Gastrocnemius medialis (tissue), 4 donors: ENCODE measurements at places on chromosomes 12 and 14. TPM values are rescaled to one million over a fixed set of nuclear protein-coding genes. Genes with fewer than 3 reads are reported as not detected.

- DNase-seq = no peak
Measured at GRCh38 chr12:42798811-42799438, 209.4 kb upstream of the PRICKLE1 start.

- DNase-seq = no peak
Measured at GRCh38 chr14:77120771-77121743, 20.5 kb downstream of the ZDHHC22 start.

DNA sequence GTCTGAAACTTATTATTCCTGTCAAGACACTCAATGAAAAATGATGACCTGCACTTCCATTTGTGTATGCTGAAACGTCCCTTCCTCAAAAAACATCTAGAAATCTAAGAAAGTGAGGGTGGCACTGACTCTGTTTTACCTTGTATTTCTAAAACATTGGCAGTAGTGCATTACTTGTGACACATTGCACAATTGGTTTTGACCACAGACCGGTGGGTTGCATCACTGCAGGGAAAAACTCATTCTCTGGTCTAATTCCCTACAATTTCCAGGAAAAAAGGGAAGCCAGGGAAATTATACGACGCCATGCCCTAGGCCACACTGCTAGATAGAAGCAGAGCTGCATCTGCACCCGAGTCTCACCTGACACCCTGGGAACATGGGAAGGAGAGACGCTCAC lies 156.7 kb downstream of the NTF3 start:
- DNase-seq = no peak

GRCh38 chr12:14249368-14249767 lies 116.1 kb upstream of the ATF7IP start:
- no peak for DNase-seq

DNA sequence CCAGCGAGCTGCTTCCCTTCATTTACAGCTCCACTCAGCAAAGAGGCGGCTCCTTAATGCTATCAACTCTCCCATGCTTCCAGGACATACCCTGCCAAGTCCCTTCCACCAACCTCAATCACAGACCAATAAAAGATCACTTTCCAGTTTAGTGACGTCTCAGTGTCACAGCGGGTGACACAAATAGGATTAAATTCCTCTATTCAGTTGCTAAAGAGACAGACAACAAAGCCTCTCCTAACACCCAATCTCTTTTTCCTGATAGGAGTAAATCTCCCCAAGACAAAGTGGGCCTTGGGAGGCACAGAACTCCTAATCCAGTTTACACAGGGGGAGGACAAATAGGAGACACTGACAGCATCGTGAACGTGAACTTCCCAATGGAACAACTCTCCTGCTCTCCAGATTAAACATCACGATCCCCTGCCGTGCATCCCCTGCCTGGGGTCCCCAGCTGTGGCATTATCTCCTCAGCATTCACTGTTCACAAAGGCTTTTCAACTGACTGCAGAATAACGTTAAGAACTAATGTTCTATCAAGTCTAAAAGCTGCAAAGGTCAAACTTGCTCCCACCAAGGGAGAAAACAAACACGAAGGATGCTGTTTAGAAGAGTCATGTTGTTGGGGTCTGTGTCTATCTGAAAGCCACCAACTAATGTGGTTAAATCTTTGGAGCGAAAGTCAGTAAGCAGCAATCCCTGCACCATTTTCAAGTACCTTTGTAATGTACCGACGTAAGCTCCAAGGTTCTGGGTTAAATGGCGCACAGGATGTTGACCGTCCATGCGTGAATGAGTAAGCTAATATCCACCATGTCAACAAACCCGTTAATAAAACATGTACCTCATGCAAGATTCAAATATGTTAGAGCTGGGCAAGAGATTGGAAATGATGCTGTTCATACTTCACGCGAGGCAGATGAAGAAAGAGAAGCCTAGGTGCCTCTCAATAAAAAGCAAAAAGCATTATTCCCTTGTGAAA lies 31.5 kb downstream of the TMEM132D start:
- no peak for DNase-seq

- DNase-seq = no peak
Measured at GRCh38 chr14:23365036-23365731, at the start of gene EFS. Gene EFS (minus strand): TSS chr14:23365172. CDS start chr14:23365025, 147 bp downstream.

Gene LTB4R2
- total RNA-seq = 0.39 TPM

Gene RNASE8
- total RNA-seq = not detected

Gene ALDH1L2
- total RNA-seq = 4.0 TPM
